ENCODE measurements at places on chromosomes 5 and 9.

- DNase-seq = no peak
Observed at GRCh38 chr5:140140435-140140834, 14.7 kb downstream of the IGIP start.

DNA sequence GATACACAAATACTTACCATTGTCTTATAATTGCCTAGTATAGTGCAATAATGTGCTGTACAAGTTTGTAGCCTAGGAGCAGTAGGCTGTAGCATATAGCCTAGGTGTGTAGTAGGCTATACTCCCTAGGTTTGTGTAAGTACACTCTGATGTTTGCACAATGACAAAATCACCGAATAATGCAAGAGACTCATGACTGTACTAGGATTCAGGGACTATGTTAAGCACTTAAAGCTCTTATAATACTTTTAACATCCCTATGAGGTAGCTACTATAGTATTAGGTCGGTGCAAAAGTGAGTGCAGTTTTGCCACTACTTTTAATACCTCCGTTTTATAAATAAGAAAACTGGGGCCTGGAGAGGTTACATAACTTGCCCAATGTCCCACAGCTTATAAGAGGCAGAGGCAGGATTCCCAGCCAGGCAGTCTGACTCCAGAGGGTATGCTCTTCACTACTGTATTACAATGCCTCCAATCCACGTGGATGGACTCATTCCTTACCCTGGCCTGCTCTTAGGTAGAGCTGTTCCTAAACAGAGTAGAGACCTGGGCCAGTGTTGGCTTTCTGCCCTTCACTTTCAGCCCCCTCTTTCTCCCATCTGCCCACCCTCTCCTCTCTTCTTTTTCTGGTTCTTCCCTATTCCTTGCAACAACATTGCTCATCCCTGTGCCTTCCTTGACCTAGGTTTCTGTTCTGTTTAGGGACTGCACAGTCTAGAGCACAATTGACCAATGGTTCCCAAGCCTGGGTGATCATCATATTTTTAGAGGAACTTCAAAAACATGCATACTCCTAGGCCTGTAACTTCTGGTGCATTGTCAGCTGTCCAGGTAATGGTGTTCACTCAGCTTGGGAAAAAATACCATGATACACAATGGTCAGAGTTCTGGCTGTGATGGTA, 114.0 kb downstream of the CARTPT start:
- no peak for DNase-seq

- DNase-seq = peak; percentile 53
Observed at GRCh38 chr9:89576404-89576839, 28.4 kb upstream of the GADD45G start.

- DNase-seq = no peak
Observed at GRCh38 chr5:93433422-93433821, 147.6 kb downstream of the NR2F1-AS1 start.

DNA sequence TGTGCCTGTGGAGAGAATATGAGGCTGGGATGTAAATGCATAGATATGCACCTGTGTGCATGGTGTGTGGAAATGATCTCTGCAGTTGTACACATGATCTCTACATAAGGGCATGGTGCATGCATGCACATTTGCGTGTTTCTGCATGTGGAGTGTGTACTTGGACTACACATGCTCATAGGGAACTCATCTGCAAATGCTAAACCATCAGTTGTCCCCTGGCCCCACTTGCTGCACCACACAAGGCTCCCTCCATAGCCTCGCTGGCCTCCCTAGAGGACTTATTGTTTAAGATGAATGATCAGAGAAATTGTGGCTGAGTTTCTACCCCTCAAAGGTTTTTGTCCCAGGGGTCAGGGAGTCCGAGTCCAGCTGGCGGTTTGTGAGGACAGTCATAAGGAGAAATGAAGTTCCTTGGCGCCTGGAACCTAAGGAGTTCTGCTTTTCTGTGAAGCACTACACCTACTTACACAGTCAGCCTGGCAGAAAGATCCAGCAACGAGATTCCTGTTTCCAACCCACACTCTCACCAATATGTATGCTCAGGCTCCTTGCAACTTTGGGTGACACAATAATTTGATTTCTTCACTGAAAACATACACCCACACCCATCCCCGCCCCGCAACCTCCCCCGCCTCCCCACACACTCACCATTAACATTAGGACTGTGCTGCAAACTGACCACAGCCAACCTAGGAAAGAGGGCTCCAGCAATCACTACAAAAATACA, 79.9 kb upstream of the CPEB4 start:
- no peak for DNase-seq

GRCh38 chr5:77407152-77407551, 85.0 kb downstream of the WDR41 start:
- DNase-seq = no peak

GRCh38 chr9:3793971-3794383, 268.2 kb upstream of the RFX3 start:
- peak; percentile 63 for DNase-seq

- no peak for DNase-seq
Observed at GRCh38 chr9:127862075-127863011, 7.9 kb upstream of the ENG start.

DNA sequence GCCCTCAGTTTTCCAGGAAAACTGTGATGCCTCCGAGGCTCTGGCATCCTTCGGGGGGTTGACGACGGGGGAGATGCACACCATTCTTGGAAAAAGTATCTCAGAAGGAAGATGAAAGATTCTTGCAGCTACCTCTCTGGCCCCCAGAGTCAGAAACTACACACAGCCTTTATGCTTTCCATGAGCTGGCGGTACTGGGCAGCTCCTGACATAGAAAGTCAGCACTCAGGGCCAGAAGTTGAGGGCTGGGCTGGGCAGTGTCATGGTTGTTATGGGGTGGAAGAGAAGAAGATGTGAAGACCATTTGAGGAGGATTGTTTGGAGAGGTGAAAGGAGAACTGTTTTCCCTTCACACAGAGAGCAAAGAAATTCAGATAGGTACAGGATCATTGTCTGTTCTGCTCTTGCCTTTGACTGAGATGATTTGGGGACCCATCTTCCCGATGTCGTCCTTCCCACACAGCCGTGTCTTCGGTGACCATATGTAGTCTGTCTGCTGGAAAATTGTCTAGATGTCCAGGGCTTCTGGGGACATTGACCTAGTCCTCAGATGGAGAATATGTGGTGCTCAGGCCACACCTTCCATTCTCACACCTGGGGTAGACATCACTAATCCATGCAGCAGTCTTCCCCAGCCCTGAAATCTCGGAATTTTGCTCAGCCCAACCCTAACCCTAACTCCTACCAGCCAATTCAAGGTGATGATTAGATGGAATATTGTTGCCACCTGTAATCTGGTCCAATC, 237.1 kb downstream of the CACNA1B start:
- no peak for DNase-seq

DNA sequence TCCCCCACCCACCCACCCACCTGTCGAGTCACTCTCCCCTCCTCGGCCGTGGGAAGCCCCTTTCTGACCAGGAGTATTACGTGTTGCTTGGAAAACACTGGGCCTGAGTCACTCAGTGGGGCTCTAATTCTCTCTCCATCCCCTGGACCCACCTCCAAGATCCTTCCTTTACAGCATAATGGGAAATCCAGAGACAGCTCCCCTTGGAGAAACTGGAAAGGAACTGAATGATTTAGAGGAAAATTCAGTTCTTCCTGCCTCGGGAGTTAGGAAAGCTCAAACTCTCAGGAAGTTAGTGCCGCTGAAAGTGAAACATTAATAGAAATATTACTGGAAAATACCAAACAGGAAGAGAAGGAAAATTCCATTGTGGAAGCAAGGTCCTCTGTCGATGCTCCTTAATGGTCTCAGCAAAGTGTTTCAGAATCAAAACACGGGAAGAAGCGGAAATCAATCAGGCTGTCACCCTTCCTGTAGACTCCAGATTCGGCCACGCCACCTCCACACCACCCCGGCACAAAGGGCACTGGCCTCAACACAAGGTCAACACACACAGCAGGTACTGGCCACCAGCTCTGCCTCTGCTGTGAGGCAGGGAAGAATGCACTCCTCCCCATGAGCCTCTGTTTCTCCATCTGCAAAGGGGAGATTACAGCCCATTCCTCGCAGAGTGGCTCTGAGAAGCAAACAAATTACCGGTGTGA, 9.6 kb downstream of the SHB start:
- DNase-seq = no peak

- no peak for DNase-seq
Observed at GRCh38 chr5:179680780-179681401, at the start of gene CBY3. Gene CBY3 (minus strand): TSS chr5:179681034. CDS start chr5:179680918, 116 bp downstream.

- DNase-seq = no peak
Observed at GRCh38 chr5:178113841-178114324, 551 bp downstream of the N4BP3 start.

DNA sequence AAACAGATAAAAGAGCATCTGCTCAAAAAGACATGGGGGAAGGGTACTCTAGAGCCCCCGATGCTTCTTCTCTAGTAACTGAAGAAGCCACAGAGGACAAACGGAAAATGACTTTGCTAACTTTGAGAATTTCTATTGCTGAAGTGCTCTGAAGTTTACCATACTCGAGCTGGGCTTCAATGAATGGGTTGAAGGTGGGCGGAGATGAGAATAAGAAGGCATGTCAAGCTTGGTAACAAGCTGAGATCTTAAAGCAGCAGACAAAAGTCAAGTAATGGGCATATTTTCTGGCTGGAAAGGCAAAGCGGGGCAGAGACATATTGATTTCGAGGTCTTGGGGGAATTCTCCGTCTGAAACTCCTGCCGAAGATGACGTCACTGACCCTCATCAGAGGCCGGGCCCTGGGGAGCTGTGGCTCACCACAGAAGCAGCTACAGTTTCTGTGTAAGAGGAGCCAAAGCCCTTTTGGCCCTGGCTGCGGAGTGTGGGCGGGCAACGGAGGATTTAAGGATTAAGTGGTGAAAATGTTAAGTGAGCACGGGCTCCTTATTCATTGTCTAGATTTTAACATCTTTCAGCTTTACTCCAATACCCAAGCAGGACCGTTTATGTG, 115.8 kb upstream of the SLIT3 start:
- DNase-seq = no peak

DNA sequence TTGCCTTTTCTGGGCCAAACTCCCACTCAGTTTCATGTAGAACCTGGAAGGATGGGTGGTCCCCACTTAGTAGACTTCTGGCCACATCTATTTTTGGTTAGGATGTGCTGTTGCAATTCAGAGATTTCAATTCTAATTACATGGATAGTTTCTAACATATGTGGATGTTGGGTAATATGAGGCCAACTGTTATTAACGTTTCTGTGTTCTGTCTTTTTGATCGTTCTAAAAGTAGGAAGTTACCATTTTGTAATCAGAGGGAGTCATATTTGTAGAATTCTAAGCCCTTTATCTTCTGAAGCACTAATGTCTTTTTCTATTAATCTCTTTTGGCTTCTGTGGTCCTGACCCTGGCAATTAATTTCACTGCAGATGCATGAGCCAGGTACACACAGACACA, 141.6 kb upstream of the SPEF2 start:
- DNase-seq = no peak

DNA sequence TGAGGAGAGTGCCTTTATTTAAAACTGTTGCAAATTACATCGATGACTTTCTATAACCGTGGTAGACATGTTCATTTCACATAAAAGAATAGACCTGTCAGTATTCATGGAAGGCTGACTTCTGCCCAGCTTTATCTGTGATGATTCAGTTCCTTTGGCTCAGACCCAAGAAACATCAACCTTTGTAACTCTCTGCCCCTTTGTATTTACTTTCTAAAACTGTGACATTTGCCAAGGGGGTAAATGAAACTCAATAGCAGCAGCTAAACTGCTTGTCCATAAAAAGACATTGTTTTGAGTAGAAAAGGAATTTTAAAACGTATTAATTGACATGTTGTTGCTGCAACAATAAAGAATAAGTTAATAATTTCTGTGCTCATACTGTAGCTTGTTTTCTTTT, 137.8 kb upstream of the ANKH start:
- peak; percentile 46 for DNase-seq

DNA sequence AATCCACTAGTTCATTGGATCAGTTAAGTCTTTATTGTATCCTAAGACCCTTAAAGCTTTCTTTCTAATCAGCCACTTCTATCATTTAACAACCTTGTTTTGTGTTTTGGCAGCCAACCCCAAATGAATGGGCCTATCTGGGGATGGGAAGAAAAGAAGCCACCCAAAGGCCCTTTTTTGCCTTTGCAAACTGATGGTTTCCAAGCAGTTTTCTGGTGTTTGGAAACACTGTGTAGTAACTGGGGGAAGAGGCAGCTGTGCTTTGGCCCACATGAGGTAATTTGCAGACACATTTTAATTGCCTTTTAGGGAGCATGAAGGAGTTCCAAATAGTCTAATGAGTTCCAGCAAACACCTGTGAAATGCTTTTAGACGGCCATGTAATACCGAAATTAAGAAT, 1751.3 kb upstream of the WWC1 start:
- peak; percentile 38 for DNase-seq

GRCh38 chr9:119227422-119227821, 141.8 kb downstream of the BRINP1 start:
- DNase-seq = no peak

DNA sequence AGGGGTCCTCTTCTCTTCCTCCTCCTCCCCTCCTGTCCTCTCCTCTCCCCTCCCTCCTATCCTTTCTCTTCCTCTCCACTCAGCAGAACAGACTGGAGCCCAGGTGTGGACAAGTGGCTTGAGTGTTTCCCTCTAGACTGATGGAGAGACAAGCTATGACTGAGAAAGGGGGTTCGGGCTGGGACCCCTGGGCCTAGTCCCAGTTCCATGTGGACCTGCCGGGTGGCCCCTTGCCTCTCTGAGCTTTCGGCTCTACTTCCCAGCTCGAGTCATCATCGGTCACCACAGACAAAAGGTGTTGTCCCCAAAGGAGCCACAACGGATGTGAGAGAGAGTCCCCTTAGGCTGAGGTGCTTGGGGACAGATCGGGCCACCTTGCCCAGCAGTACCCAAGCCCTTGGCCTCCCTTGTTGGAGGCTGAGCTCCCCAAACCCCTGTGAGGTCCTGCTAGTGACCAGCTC, 3.4 kb upstream of the RXRA start:
- no peak for DNase-seq

- no peak for DNase-seq
Observed at GRCh38 chr5:6684075-6684474, 29.2 kb upstream of the TENT4A start.

DNA sequence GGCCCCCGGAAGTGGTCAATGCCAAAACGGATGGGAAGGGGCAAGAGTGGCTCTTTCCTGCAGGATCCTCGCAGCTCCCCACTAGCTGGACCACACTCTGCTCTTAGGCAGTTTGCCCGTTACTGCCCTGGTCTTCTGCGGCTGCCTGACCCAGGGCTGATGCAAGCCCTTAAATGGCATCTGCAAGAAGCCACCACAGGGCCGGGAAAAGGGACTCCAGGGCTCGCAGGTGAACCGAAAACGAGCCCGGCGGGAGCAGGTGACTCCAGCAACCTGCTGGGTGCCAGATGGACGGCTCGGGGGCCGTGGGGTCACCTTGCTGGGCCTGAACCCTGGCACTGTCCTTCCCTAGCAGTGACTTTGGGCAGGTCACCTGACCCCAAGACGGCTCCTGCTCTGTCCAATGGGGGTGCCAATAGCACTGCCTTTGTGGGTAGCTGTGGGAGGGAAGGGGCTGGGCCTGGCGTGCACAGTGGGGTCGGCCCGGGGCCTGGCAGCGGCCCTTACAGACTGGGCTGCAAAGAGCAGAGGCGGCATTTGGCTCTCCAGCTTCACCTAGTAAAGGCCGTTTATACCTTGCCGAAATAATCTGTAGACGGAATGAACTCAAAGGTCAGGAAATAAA, 1.3 kb downstream of the TMEM250 start:
- no peak for DNase-seq

- DNase-seq = no peak
Observed at GRCh38 chr5:83983852-83984251, 263.2 kb upstream of the HAPLN1 start.
